ENCODE measurements at places on chromosomes 12 and 14.

DNA sequence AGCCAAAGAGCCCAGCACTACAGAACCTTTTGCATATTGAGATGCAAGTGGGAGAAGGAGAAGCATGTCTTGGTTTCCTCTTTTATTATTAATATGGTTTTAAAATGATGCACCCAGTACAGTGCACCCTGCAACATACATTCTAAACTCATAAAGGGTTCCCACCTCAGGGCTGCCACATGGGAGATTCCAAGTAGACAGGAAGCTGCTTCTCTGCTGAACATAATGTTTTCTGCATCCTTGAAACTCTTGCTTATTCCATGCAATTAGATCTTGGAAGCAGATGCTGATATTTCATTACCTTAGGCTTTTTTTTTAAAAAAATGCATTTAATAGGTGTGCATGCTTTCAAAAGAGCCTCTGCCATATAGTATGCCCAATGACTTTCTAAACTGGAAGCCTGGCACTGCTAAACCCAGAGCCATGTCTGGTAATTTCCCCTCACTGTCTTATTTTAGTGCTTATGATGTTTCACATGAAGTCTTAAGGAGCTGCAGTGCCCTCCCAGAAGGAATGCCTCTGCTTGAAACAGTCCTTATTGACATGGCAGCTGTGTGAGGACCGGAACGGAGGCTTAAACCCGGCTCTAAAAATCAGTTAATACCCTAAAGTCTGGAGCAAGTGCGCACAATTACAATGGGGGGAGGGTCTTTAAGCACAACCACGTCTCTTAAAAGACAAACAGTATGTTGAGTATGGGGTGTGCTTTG lies 2.0 kb upstream of the SIX1 start:
- DNase-seq: no peak

- DNase-seq: no peak
These were observed 162.9 kb downstream of the PCNX1 start for GRCh38 chr14:71070169-71070568.

GRCh38 chr14:61147381-61147821 lies 133.7 kb downstream of the TMEM30B start:
- no peak for DNase-seq

DNA sequence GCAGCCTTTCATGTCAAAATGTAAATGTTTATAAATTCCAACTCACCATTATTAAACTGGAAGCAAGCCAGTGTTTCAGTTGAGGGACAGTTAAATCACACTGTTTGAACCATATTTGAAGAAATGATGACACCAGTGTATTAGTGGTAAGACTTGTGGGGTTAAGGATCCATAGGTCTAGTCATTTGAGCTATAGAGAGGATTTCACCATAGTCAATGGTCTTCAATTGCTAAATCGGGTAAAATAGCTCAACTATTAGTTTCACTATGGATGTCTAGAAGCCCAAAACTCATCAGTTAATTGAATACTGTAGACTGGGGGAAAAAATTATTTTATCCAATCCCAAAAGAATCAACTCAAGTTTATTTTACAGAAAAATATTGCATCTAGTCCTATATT lies 659.1 kb downstream of the NRXN3 start:
- no peak for DNase-seq

DNA sequence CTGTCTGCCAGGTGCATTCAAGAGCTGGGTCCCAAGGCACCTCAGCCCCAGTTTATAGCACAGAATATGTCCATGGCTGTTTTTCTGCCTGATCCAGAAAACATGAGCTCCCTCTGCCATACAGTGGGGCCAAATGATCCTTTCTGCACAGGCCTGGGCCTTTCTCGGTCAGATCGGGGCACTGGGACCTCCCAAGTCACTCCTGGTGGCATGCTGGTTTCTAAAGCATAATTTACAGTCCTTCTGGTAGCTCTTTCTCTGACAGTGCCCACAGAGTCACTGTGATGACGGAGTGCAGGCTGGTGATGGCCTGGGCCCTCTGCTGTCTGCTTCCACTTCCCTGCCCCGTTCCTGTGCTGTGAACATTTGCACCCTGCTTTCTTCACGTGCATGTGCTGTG lies 99.2 kb downstream of the ADGRD1 start:
- no peak for DNase-seq
